Pancreas (tissue), 10 donors: ENCODE measurements at places on chromosomes 11 and 22.
A peak's percentile ranks its signal among the peaks of the same experiment; 100 is the strongest.

DNA sequence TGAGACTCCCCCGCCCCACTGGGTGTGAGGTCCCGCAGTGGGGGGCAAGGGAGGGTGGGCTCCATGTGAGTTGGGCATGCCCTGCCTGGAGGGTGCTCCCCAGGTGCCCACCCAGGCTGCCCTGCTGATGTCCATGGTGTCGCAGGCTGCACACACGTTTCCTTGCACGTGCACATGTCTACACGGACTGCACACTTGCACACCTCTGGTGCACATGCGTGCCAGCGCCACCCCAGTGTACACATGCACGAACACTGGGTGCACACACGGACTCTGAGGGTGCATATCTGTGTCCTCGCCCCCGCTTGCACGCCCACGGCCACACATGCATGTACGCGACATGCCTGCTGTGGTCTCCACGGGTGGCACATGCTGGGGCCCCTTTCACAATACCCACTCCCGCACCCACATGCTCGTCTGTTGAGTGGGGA lies 35.2 kb upstream of the PRODH start:
- peak; percentile 40 for DNase-seq

DNA sequence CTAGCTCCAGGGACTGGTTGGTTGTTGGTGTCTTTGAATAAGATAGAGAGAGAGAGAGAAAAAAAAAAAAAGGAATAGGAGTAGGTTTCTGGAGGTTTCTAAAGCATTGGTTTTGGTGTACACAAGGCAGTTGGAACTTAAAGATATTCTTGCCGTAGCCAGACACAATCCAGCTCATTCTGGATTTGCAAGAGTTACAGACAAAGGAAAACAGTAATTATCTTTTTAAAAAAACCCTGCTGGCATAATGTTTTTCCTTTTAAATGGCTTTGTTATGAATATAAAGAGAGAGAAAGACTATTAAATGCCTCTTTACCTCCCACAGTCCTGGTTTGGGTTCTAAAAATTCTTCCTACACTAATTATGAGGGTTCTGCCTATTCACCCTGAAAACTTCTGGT lies 120.4 kb upstream of the RAG2 start:
- no peak for DNase-seq

GRCh38 chr11:126380909-126381308 lies 25.4 kb downstream of the ST3GAL4 start:
- DNase-seq, result no peak

- no peak for DNase-seq
Observed at GRCh38 chr11:74844072-74844471, 95.4 kb downstream of the RNF169 start.

DNA sequence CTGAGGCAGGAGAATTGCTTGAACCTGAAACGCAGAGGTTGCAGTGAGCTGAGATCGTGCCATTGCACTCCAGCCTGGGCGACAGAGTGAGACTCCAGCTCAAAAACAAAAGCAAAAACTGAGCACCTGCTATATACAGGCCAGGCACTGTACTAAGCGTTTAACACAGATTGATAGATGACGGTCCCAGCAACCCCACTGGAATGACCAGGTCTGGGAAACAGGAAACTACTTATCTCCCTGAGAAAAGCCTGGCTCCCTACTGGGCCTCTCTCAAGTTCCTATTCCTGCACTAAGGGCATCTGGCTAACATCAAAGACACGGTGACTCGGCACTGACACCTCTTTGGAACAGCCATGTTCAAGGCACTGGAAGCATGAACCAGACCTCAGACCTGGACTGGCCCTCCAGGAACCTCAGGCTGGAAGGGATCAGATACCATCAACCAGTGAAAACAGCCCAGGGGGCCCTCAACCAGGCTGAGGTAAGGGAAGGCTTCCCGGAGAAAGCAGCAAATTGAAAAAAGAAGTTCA lies 16.6 kb downstream of the ARAP1 start:
- DNase-seq, result no peak

DNA sequence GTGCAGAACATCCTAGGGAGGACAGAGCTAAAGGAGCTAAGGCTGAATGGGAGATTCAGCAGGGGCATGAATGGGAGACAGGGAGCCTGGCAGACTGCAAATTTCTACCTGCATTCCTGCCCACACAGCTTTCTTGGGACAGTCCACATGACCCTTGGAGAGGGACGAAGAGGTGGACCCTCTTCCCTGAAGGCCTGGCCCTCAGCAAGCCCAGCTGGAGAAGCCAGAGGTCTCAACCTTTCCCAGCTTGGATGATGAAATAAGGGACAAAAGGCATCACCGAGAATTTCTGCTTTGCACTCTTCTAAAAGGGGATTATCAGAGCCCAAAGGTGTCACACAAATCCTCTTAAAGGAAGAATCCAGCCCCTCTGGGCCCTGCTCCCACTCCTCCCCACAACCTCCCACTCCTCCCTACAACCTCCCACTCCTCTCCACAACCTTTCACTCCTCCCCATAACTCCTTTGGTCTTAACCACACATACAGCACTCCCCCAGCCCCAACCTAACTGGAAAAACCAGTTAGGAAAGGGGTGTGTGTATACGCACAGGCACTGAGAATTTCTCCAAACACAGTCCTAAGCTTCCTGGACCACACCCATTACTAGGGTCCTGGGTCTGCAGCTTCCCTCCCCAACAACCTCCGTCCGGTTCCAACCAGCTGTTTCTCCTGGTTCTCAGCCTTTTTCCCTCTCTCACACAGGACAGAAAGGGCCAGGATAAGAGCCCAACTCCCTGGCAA lies 38.4 kb downstream of the RPL27A start:
- peak; percentile 38 for DNase-seq

GRCh38 chr22:18035751-18036150 lies 11.4 kb upstream of the MICAL3 start:
- peak; percentile 21 for DNase-seq

- DNase-seq, result no peak
Observed at GRCh38 chr11:100719362-100719761, 32.3 kb downstream of the ARHGAP42 start.
